Substantia nigra (tissue), 51 donors: ENCODE measurements at places on chromosomes 6 and 20.
A peak's percentile ranks its signal among the peaks of the same experiment; 100 is the strongest.

DNA sequence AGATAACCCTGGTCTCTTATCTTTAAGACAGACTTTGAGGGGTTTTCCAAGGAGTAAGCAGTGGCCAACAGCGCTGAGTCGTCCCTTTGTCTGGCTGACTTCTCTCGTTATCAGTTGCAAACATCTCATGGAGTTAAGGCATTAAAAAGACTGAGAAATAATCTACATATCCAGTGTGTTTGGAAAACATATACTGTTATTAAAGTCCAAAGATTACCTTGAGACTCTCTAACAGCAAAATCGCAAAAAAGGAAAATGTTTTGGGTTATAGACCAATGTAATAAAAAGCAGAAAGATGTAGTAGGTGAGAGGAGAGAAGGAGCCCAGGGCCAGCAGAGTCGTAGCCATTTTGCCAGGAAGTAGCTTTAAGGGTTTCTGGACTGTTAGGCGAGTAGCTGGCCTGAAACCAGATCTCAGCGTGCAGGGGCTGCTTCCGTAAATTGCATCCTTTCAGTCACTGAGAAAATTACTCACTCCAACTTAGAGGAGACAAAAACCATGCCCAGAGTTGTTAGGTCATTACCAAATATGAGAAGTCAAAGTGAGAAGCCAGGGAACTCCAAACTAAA lies 24.6 kb downstream of the MYLK4 start:
- no peak for DNase-seq

- DNase-seq = no peak
These were observed 365.1 kb downstream of the ZFAND3 start for GRCh38 chr6:38184585-38185080.

- DNase-seq = no peak
These were observed 1.2 kb downstream of the TRIB3 start for GRCh38 chr20:381581-382290.

DNA sequence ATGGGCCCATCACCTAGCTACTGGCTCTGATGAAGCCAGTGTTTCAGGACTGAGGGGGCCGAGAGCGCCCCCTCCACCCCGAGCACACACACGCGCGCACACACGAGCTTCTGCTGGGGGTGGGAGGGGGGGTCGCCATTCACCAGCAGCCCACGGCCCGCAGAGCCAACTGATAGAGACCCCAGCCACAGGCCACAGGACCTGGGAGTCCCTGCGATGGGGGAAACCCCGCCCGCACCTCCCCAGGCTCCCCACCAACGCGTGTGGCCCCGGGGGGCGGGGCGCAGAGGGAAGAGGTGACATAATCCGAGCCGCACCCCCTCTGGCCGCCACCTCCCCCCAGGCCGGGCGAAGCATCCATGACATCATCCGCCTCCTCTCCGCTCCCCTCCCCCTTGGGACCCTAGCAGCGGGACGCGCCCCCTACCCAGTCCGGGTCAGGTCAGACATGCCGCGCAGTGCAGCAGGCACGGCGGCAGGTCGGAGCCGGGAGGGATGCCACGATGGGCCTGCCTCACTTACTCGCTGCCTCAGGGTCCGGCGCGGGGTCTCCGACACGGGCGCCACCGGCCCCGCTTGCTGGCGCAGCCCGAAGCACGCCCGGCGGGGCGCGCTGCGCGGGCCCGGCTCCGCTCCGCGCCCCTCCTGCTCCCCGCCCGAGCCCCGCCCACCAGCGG lies at the start of gene LZTS3:
TSS of gene LZTS3 (minus strand) at position 617 of the 677 bp plus-strand sequence. CDS start 6,386 bp downstream, outside the sequence.
- DNase-seq = peak; percentile 54

- peak; percentile 38 for DNase-seq
These were observed 95.4 kb upstream of the NKX2-2 start for GRCh38 chr20:21609221-21609620.

GRCh38 chr6:109239160-109239559 lies 143.1 kb downstream of the CD164 start:
- no peak for DNase-seq

GRCh38 chr6:159059885-159060506 lies 15.2 kb upstream of the TAGAP start:
- DNase-seq = no peak

DNA sequence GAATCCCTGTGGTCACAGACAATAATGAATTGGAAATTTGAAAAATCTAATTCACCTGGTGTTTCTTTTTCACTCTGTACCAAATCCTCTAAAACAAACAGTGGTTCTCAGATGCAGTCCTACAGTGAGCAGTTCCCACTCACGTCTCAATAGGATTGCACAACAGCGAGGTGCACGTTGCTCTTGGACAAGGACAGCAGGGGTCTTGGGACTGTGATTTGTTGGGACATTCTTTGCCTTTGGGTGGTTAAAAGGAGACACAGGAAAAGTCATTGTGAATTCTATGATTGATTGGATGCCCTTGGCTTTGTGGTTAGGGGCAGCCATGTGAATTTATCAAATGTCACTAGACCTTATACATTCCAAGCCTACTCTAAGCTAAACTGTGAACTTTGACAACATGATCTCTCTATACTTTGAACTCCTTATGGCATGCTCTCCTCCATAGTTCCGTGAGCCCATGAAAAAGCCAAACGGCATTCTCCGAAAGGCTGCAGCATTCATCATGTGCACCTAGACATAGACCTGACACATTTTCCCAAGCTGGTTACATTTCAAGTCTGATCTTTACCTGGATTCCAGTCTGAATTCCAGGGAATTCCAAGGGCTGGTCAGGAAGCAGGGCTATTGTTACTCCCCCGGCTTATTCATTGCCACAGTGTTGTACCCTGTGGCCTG lies 647 bp downstream of the UNC93A start:
- no peak for DNase-seq

GRCh38 chr6:37202788-37203491 lies 33.0 kb downstream of the PIM1 start:
- DNase-seq = no peak

DNA sequence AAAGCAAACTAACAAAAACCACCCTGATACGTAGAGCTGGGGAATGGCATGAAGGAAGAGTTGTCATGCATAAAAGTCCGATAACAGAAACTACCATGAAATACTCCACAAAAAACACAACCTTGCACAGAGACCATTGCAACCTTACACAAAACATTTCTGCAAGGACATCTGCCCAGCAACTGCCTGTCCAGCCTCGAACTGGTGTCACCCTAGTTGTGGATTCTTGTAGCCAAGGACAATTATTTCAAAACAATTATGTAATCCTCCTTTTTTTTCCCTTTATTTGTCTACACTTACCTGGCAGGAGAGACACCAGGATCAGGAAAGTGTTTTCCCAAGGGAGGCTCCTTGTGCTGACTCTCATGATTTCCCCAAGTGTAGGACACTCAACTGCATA lies 232.5 kb upstream of the SYNDIG1 start:
- DNase-seq = no peak

DNA sequence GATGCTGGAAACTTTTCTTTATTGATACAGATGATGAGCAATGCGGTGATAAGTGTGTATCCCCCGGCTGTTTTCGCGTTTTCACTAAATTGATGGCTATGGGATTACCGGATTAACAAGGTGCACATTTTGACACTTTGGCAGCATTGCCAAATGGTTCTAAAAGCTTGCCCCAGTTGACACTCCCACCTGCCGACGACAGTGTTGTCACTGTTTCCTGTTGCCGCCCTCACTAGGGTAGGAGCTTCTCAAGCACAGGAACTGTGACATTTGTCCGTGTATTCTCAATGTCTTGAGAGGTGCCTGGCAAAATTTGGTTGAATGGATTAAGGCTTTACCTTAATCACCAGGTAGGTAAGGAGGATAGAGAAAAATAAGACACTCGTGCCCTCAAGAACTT lies 9.8 kb upstream of the MAPK13 start:
- no peak for DNase-seq

- DNase-seq = no peak
These were observed 2.4 kb upstream of the PTGIS start for GRCh38 chr20:49570161-49570827.

GRCh38 chr6:155883741-155884140 lies 428.1 kb upstream of the NOX3 start:
- DNase-seq = no peak

- DNase-seq = no peak
These were observed 13.6 kb upstream of the ABRACL start for GRCh38 chr6:139014945-139015344.

DNA sequence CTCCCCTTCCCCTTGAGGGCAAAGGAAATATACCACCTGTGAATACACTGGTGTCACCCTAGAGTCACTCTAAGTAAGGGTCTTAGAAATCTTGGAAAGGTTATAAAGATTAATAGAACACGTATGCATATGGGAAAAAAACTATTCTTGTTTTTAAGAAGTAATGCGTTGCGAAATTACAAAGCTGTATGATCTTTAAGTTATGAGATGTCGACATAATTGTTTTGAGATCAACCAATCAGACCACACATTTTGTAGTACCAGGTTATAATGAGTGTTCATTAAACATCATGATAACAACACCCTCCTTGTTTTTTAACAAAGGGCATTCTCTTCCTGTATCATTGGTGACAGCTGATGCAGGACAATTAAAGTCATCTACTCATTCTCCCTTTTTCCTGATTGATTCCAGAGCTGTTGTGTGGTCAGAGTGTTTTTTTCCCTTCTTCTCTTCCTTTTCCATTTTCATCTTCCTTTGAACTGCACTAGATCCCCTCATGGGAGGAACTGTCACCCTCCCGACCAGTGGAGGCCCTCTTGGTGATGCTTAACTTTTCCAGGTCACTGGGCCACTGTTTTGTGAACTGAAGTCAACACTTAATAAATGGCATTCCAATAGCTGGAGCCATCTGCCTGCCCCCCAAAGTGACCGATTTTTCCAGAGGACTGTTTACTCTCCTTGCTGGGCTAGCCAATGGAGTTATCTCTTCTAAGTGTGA lies 37.0 kb downstream of the PRDM1 start:
- no peak for DNase-seq

GRCh38 chr6:14053811-14054210 lies 63.8 kb upstream of the CD83 start:
- DNase-seq = no peak

DNA sequence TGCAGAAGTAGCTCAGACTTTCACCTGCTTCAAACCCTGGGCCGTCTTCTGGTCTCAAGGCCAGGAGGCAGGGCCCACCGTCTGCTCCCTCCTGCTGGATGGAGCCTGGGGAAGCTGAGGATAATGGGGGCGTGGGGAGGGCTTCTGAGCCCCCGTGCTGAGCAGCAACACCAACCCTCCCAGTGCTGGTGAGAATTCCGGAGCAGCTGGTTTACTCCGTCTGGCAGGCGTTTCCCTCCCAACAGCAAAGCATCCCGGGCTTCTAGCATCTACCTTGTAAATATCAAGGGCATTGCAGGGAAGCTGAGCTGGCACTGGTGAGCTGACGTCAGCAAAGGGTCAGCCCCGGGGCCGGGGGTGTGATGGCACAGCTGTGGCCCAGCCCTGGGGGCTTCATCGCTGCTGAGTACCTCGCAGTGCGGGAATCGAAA lies 16.8 kb upstream of the CHRNA4 start:
- DNase-seq = no peak

GRCh38 chr6:4905826-4906225 lies 98.0 kb downstream of the RPP40 start:
- no peak for DNase-seq

DNA sequence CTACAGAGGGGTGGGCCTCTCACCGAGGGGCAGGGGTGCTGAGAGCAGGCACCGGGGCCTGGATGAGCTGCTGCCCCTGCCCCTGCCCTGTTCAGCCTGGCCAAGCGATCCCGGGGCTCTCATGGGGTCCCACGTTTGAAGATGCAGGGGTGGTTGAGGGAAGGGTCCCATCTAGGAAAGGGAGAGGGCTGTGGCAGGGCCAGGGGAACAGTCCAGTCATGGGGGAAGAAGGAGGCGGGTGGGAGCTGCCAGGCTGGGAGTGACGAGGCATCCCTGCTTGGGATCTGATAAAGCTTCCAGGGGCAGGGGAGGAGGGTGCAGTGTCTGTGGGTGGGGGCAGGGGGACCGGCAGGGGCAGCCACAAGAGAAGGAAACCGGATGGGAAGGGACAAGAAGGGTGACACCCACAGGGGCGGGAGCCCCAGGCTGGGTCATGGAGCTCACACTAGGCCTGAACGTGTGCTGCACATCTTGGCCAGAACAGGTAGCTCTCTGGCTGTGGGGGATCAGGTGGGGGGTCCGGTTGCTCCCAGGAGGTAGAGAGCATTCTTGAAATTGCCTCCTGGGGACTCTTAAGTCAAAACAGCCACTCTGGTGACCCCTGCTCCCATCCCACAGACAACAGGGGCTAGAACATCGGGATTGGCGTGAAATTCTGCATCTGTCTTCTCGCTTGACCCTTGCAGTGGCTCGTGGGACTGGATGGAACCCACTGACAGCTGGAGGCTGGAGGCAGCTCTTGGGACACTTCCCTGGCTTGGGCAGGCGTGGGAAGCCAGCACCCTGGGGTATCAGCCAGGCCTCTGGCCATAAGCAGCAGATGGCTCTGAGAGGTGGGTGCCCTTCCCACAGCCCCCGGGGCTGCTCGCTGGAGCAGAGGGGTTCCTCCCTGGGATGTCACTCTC lies 58.0 kb upstream of the GATA5 start:
- no peak for DNase-seq

- no peak for DNase-seq
These were observed 87.3 kb downstream of the TOX2 start for GRCh38 chr20:44001667-44002596.

GRCh38 chr6:145214570-145214969 lies 520.8 kb downstream of the EPM2A start:
- DNase-seq = no peak

DNA sequence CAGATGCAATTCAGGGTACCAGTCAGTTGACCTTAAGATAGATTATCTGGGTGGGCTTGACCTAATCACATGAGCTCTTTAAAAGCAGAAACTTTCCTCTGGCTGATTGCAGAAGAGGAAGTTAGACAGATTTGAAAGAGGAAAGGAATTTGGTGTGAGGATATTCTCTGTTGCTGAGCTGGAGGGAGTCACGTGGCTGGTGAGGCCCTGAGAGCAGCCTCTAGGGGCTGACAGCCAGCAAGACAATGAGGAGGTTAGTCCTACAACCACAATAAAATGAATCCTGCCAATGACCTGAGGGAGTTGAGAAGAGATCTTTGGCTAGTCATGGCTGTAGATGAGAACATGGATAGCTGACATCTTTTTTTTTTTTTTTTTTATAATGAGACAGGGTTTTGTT lies 87.0 kb upstream of the B3GAT2 start:
- DNase-seq = no peak

DNA sequence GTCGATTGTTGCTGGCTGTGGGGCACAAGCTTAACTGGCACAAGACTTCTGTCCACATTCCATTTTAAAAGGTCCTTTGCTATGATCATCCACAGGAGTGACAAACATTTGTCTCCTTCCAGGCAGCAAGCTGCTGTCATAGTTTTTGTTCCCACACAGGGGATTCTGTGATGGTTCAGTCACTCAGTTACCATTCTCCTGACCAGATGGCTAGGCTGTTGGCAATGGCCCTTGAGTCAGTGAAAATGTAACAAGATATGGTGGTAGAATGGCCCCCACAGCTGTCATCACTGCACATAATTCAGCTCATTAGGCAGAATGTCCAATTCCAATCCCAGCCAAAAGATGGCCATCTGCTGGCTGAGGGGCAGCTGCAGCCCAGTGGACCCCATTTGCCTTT lies 13.7 kb downstream of the BPIFA1 start:
- no peak for DNase-seq

DNA sequence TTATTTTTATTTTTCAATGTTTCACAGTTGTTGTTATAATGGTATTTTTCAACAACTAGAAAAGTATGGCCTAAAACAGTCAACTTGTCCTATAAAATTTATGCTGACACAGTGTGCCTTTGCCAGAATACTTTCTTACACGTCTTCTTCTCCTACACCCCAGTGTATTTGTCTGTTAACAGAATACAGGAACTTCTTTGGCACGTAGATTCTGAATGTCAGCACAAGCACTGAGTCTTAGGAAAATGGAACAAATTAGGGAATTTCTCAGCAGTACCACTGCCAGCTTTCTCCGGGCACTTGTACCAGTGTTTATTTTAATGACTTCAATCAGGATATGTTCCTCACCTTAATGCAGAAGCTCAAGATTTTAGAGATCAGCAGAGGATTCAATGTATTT lies 26.7 kb upstream of the AKIRIN2 start:
- DNase-seq = no peak
